ENCODE measurements at places on chromosomes 2 and 18.
A peak's percentile ranks its signal among the peaks of the same experiment; 100 is the strongest.

DNA sequence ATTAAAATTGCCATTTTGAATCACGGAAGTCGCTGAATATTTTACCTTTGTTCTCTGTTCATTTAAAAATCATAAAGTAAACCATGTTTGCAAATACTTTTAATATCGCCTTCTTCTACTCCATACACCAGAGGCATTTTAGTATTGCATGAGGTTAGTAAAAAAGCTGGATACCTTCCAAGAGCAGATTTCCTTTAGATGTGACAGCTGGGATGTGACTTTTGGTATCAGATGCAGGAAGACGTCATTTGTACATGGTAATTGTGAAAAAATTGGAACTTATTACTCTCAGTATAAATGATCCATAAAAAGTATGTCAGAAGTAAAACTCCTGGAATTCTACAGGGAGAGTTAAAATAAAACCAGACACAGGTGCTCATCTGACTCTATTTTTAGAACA is 89.5 kb downstream of the SLC4A10 start:
- no peak for DNase-seq

DNA sequence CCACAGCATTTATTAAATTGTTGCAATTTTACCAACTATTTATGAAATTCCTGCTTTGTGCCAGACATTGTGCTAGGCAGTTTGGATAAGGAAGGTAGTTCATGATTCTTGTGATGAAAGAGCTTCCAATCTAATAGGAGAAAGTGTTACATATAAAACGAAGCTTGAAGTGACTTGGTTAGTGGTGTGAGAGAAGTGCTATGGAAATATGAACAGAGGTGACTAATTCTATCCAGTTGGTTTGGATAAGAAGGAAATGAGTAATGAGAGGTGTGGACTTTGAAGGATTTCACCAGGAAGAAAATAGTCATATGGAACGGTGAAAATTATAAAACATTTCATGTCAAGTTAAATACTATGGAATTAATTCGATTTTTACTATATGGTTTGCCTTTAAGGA is 48.6 kb downstream of the EML6 start:
- no peak for DNase-seq

DNA sequence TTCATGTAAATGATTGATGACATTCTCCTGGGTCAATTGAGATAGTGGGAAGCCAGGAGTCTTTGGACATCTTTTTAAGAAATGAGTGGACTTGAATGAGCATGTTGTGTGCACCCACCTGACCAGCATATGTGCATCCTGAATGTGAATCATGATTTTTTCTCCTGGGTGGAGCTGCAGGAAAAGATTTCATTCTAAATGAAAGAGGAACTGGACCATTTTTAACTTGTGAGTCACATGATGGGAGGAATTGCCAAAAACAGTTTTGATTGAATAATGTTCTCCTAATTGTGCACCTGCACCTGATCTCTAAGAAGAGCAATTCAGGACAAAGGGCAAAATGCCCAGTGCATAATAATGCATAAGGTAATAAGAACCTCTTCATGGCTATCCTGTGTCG is 32.3 kb downstream of the COPS8 start:
- DNase-seq = peak; percentile 24

DNA sequence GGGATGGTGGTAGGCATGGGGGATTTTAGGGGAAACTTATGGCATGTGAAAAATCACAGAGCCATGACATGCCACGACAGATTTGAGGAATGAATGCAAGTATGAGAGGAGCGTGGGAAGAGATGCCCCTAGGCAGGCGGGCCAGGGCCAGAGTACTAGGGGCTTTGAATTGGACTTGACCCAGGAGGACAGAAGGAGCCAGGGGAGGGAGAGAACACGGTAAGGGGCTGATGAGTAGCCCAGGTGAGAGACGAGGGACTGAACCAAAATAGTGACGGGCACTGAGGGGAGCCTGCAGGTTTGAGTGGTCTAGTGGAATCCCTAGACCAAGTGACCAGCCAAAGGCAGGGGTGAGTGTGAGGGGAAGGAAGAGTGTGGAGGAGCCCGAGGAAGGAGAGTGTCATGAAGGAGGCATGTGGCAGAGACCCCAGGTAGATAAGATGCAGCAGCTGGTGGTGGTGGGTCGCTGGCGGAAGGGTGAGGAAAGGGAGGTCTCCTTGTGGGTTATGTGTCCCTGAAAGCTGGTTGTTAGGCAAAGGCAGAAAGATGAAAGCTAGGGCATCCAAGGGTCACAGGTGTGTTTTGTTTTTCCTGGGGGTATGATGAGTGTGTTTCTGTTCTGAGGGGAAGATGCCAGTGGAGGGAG is 48.7 kb downstream of the ZBTB7C start:
- DNase-seq = no peak

DNA sequence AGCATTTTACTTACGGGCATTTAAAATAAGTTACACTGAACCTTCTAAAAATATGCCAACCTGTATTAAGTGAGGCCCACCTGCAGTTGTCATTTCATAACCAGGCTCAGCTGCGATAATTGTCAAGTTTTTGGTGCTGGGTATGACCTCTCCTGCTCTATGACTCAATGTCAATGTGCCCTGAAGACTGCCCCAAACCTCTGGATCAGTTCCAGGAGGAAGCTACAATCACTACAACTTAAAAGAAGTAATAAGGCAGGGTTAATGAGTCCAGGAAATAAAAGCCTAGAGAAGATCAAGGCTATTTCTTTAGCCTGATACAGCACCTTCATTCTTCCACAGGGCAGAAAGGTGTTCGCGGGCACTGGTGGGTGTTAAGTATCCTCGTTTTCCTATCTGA is 22.9 kb downstream of the POLR1A start:
- DNase-seq = no peak

GRCh38 chr18:4870177-4870773 is 326.8 kb downstream of the AKAIN1 start:
- DNase-seq = no peak

DNA sequence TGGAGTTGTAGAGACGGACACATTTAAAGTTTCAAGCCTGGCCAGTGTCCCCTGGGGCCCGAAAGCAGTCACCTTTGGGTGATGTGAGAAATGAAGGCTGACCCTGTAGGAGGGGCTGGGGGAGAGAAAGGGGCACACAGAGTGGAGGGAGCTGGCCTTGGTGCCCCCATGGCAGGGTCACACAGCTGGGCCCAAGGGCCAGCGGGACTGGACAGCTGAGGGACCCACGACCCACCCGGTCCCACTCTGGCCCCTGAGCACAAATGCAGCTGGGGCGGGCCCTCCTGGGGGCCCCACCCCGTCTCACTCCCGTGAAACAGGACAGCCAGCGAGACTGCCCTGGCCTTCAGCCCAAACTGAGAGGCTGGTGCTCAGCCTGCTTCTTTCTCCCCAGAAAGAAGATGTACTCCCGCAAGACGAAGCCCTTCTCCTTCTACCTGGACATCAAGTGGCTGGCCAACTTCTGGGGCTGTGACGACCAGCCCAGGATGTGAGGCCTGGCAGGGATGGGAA is 6.1 kb downstream of the AGXT start:
- no peak for DNase-seq

GRCh38 chr18:79591032-79591308 is 88.6 kb upstream of the CTDP1 start:
- DNase-seq = no peak

DNA sequence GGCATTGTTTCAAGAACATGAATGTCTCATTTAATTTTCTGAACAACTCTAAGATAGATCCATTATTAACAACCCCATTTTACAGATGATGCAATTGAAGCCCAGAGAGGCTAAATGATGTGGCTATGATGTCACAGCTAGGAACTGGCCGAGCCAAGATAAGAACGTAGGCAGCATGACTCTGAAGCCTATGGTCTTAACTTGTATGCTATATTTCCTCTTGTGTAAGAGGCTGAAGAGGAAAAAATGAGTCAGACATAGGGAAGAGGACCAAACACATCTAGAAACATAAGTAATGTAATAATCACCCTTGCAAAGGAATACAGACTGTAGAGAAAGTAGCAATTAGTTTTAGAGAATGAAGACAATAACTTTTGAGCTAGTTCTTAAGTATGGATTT is 416.8 kb downstream of the FIGN start:
- no peak for DNase-seq

DNA sequence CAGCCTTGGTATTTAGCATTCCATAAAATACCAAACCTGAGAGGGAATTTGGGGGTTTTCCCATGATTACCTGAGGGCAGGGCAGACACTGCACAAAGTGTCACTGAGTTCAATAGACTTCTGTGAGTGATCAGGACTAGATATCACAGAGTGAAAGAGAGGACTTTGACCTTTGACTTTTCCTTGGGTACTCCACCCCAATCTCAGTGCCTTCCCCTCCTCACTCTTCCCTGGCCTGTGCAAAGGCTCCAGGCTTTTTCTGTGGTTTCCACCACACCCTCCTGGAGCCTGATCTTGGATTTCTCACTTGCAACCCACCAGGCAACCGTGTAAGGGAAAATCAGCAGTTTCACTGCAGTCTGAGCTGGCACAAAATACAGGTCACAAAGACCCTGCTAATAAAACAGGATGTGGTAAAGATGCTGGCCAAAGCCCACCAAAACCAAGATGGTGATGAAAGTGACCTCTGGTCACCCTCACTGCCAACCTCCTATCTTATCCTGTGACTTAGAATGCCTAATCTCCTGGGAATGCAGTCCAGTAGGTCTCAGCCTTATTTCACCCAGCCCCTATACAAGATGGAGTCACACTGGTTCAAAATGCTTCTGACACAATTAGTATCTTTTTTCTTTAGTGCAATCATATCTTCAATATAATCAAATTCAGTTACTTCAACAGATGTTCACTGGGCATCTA is 64.0 kb downstream of the BOD1L2 start:
- DNase-seq = no peak

- peak; percentile 97 for DNase-seq
Measured at GRCh38 chr2:190863946-190864345, 16.7 kb upstream of the GLS start.

GRCh38 chr2:233829193-233830110 is 24.9 kb downstream of the HJURP start:
- no peak for DNase-seq

GRCh38 chr18:54232485-54233227 is 8.2 kb upstream of the MBD2 start:
- no peak for DNase-seq

- DNase-seq = no peak
Measured at GRCh38 chr18:22182884-22183697, 13.7 kb downstream of the GATA6 start.

GRCh38 chr18:68839701-68840100 is 41.8 kb downstream of the CCDC102B start:
- DNase-seq = no peak

DNA sequence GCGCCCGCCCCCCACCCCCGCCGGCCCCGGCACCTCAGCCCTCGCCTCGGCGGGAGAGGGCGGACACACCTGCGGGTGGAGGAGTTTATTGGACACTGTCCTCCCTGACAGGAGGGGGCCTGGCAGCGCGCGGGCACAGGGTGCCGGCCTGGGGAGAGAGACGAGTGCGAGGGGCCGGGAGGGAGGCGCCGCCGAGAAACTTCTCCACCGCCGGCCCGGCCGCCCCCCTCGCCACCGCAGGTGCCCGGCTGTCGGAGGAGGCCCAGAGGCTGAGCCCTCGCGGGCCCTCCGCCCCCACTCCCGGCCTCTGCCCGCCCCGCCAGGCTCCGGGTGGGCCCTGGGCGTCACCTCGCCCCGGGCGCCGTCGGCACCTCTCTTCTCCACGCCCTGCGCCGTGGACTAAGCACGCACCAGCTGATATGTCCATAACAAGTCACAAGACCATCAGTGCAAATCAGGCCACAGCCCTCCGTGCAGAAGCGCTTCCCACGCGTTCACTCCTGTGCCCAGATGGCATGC is 311.3 kb downstream of the CELF4 start:
- peak; percentile 51 for DNase-seq

- no peak for DNase-seq
Measured at GRCh38 chr2:205171261-205171940, 510.9 kb upstream of the NRP2 start.

DNA sequence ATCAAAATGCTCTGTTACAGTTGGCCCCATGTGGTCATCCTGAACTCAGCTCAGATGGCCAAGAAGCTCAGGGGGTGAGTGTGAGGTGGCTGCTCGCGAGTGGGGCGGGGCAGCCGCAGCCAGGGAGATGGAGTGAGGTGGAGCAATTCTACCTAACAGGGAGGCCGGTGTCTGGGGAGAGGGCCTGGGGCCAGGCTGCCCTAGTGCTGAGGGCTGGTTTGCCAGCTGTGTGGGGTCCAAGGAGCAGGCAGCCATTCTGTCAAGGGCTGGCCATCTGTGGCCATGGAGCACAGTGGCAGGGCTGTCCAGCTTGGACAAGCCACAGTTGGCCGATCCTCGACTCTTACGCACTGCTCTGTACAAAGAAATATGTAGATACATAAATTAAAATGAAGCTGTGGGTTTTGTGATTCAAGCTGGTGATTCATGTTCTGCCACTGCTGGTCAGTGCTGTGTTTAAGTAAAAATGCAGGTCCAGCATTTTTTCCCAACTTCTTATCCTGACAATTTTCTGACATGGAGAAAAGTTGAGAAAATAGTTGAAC is 82.1 kb downstream of the HS6ST1 start:
- DNase-seq = no peak

DNA sequence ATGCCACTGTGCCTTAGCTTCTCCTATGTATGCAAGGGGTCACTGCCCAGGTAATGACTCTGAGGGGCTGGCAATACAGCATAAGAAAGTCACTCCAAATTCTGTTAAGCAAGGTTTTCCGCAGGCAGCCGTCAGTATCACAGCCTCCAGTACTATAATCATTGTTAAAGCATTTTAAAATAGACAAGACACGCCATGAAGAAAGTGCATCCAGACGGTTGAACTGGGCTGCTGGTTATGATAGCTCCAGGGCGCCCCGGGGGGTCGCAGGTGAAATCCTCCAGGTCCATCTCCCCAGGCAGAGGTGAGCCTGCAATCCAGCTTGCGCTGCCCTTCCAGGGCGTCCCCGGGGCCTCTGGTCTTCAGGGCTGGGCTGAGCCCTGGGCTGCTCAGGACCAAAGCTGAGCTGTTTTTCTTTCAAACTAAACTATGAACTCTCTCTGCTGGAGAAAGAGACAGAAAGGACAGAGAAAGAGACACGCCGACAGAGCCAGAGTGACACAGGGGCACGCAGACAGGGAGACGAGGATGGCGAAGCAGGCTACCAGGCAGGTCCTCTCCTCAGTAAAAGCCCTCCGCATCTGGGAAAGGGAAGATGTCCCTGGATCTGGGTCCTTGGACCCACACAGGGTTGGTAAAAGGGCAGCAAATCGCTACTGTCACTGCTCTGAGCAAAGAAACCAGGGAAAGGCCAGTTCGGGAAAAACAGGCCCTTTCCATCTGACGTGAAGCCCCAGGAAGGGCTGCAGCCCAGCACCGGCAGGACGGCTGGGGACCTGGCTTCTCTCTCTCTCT is 2.1 kb upstream of the TWIST2 start:
- no peak for DNase-seq

- no peak for DNase-seq
Measured at GRCh38 chr18:50961974-50962373, 5.9 kb upstream of the ELAC1 start.

DNA sequence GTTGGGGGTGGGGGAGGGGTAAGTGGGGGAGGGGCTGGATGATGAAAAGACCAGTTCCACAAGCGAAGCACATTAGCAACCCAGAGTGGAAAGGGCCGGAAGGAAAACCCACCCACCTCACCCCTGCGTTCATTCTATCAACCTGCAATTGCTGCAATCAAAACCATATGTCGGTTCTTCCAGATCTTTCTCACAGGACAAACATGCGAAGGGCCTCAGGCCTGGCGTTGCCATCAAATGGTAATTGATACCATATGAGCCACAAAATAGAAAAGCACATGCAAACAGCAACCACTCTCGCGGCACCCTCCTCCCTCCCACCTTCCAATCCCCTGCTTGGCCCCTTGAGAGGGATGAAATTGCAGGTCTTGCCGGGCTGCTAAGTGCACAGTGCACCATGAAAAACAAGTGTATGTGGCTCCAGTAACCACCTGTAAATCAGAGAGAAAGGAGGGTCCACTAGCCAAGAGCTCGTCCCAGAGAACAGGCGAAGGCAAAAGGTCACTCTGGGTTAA is 287.5 kb downstream of the TCF4 start:
- no peak for DNase-seq

Data from NCI-H2029 (cell line).